SIG-M5 (cell line): ENCODE measurements at places on chromosomes 16 and 17.

GRCh38 chr17:19717411-19717908 is 1.1 kb upstream of the SLC47A2 start:
- no peak for DNase-seq

GRCh38 chr17:68307443-68307842 is 16.1 kb downstream of the ARSG start:
- DNase-seq: no peak

DNA sequence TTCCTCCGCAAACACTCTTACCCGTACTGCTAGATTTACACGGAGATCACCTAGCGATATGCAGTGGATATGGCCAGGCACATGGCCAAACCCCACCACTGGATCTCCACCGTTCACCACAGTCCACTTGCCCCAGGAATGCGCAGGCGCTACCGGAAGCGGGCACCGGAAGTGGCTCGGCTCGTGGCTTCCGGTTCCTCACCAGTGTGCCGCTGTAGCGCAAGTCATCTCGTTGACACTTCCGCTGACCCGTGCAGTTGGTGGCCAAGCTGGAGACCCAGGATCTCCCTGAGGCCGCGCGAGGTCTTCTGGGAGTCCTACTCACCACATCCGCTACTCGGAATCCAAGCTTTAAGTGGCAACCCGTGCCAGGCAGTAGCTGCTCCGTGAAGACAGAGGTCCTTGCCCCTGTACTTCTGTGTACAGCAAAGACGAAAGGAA is 11.5 kb downstream of the ZNF597 start:
- no peak for DNase-seq

- DNase-seq: no peak
Observed at GRCh38 chr17:32840241-32840640, 36.7 kb downstream of the MYO1D start.

GRCh38 chr17:67386965-67387551 is 10.0 kb downstream of the PITPNC1 start:
- no peak for DNase-seq

DNA sequence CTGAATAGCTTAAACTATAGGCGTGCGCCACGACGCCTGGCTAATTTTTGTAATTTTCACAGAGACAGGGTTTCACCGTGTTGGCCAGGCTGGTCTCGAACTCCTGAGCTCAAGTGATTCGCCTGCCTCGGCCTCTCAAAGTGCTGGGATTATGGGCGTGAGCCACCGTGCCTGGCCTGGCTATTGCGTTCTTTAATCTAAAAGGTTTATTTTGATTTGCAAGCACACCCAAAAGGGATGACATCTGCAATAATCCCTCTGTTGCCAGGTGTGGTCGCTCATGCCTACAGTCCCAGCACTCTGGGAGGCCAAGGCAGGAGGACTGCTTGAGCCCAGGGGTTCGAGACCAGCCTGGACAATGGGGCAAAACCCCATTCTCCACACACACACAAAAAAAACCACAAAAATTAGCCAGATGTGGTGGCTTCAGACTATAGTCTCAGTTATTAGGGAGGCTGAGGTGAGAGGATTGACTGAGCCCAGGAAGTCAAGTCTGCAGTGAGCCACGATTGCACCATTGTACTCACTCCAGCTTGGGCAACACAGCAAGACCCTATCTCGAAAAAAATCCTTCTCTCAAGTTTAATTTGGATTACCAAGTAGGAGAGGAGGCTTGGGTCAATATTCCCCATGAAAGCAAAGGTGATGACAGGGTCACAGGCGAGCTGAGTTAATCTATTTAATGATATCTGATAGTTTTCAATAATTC is 144.1 kb downstream of the PARN start:
- no peak for DNase-seq

DNA sequence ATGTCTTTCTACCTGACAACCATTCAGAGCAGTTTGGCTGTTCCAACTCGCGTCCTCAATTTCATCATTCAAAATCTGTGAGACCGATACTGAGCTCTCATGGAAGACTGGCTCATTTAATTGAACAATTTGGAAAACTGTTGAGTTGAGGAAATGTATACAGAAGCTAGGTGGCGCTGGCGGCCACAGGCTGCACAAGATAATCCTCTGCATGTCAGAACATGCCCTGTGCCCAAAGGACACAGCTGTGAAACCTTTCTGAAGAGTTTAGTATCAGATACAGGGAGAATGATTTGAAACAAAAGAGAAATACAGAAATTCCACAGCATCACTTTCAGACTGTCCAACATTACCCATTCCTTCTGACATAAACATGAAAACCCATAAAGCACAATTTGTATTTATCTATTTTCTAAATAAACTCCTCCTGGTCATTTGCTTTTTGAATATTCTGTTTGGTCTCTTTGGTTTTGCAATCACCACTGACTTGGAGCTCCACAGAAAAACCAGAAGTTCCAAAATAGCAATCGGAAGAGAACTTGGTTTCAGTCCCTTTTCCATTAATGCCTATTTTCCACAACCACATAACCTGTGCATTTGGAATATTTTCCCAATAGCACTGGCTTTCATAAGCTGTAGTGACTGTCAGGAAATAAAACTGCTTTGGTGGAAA is 192.8 kb downstream of the MAP2K6 start:
- DNase-seq: no peak

GRCh38 chr17:32496395-32497073 is 9.7 kb downstream of the CDK5R1 start:
- DNase-seq: no peak

- no peak for DNase-seq
Observed at GRCh38 chr17:9002606-9003354, 18.5 kb upstream of the NTN1 start.

DNA sequence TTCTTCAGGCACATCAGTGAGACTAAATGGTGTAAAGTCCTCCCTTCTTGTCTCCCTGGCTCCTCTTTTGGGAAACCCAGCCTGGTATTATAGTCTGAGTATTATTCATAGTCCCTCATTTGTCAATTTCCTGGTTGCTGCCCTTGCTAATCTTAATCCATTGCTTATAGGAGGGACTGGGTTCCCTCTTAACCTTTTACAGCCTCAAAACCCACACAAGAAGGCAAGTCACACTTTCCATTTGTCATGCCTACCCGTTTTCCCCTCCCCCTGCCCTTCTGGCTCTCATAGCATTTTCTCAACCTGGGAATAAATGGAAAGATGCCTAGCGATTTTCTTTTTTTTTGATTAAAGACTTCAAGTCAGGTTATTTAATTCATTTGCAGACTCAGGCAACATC is 124.8 kb downstream of the MAP2K6 start:
- no peak for DNase-seq

DNA sequence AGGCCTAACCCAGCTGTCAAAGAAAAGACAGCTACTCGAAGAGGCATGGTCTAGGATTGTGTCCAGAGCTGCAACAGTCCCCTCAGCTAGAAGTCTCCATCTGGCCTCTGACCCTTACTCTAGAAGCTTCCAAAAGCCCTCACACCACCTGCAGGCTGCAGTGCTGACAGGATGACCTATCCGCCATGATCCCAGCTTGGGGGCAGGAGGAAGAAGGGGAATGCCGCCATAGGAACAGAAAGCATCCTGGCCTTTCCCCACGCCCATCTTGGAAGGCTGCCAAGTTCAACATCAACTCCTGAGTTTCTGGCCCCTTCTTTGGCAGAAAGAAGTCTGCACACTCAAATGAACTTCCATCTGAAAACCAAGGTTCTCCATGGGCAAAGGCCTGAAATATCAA is 3.1 kb upstream of the KRT36 start:
- no peak for DNase-seq

DNA sequence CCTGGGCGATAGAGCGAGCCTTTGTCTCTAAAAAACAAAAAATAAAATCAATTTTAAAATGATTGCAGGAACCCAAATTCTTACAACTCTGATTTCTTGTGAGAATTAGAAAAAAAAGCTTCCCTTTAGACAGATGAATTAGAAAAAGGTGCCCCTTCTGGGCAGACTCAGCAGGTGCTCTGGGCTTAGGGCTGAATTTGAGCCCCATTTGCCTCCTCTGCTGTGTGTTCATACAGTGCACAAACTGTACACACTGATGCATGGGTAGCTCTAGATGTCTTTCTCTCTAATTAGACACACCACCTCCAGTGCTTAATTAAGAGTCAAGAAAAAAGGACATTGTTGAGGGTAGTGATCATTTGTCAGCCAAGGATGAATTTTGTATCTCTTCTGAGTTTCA is 38.5 kb upstream of the NOL11 start:
- DNase-seq: no peak

DNA sequence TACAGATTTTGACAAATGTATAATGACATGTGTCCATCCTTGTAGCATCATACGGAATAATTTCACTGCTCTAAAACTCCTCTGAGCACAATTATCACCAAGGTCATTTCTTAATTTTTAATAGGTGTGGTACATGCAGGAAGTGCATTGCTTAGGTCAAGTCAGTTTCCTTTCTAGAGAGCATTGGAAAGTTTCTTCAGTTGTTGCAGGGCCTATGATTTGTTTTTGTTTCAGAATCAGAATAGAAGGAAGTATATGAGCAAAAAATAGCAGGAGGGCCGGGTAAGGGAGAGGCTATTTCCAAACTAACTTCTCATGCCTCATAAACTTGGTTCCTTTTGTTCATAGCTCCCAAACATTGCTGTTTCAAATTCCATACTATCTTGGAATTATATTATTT is 24.0 kb upstream of the SLFN5 start:
- DNase-seq: no peak

- no peak for DNase-seq
Observed at GRCh38 chr17:22517716-22518115, 825.4 kb downstream of the KCNJ18 start.

DNA sequence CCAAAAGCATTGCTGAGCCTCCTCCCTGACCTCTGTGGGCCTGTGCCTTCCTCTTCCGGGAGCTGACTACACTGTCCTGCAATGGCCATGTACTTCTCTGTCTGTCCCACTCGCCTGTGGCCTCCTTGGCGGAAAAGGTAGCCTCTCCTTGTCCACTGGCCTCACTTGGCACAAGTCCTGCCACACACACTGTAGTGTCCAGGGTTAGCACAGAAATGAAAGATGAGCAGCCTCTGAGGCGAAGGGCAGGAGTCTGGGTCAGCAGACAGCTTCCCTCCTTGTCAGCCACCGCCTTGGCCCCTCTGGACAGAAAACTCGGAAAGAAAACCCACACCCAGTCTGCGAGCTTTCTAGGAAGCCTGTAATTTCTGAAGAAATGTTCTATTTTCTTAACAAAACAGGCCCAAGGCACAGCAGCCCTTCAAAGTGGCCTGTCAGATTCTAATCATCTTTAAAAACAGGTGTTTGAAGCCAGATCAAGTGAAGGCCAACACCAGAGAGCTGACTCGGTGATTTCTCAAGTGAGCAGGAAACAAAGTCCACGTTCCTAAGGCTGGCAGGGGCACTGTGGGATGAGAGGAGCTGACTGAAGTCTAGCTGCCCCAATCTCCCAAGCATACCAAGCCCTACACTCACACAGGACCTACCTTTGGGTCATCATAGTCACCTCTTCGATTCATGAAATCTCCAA is 67.2 kb downstream of the GTF3C1 start:
- DNase-seq: no peak

- no peak for DNase-seq
Observed at GRCh38 chr16:53817812-53818550, 114.0 kb downstream of the FTO start.

GRCh38 chr17:60557805-60558204 is 31.8 kb upstream of the APPBP2 start:
- DNase-seq: no peak

- DNase-seq: no peak
Observed at GRCh38 chr16:46618516-46618915, 2.7 kb downstream of the SHCBP1 start.

GRCh38 chr17:55845385-55845784 is 94.5 kb downstream of the PCTP start:
- no peak for DNase-seq

DNA sequence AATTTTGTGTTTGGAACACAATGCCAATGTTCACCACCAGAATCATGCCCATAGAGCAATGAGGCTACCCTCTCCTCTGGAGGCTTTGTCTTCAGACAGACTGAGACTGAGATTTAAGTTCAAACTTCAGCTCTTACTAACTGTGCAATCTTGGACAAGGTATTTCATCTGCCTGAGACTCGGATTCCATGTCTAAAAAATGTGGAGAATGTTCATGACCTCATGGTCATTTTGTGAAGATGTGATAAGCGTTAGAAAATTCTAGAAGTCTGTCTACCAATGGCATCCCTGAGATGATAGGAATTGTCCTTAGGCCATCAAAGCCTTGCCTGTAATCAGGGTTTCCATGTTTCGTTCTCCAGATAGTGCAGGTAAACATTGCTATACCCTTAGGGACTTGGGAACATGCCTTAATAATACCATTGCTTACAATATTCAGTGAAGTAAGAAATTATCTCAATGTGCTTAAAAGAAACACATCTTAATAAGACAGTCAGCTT is 388.2 kb upstream of the MAF start:
- no peak for DNase-seq

- DNase-seq: no peak
Observed at GRCh38 chr17:64001091-64001579, 3.0 kb downstream of the PRR29 start.

- DNase-seq: no peak
Observed at GRCh38 chr16:57590654-57591085, 37.8 kb upstream of the ADGRG1 start.

GRCh38 chr16:11719171-11719570 is 23.5 kb downstream of the TXNDC11 start:
- no peak for DNase-seq

- no peak for DNase-seq
Observed at GRCh38 chr16:57634171-57634570, 5.7 kb downstream of the ADGRG1 start.

GRCh38 chr17:33647956-33648355 is 354.9 kb upstream of the ASIC2 start:
- DNase-seq: no peak

GRCh38 chr17:28416703-28417311 is 10.8 kb upstream of the SLC46A1 start:
- DNase-seq: no peak

DNA sequence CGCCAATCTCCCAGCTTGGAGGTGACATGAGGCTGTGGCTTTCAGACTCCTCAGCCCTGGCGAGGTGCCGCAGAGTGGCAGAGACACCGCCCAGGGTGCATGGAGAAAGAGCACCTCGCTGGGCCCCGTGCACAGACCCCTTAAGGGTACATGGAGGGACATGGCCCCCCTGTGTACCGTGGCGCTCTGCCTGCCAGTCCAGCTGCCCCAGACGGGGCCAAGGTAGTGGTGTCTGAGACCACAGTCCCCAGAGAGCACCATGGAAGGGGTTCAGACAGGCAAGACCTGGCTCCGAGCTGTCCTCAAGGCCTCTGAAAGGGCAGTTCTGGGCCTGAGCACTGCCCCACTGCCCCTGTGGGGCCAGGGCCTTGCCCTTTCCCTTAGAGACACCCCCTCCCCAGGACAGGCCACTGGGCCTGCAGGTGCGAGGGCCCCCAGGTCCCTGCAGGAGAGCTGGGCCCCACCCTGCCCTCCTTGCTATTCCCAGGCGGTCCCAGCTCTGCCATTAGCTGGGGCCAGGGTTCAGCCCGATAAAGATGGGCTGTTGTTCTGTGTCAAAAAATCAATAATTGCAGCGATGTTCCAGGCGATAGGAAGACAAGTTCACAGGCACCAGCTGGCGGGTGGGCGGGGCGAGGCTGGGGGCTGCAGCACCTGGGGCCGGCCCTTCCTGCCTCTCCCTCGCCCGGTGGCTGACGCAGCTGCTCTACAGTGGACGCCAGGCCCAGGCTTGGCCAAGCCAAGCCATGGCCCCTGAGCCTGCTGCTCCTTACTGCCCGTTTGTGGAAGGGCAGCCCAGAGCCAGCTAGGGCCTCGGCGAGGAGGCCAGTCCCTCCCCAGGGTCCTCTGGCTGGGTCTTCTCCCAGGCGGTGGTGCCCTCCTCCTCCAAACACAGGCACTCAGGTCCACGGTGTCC is 51.7 kb downstream of the ZFPM1 start:
- no peak for DNase-seq
